Stimulated activated CD4-positive, alpha-beta T cell treated with anti-CD3 and anti-CD28 coated beads, Interleukin-2, amount 100 ng/mL, for 4 hours (primary cell): ENCODE measurements at places on chromosomes 3 and 15.

GRCh38 chr3:17087509-17087908 lies 202.8 kb downstream of the PLCL2 start:
- DNase-seq = no peak

- DNase-seq = no peak
Measured at GRCh38 chr15:20368974-20369373, 172.6 kb downstream of the GOLGA6L6 start.

- no peak for DNase-seq
Measured at GRCh38 chr3:171282041-171282440, 178.2 kb downstream of the TNIK start.

GRCh38 chr15:36878684-36879262 lies 221.6 kb downstream of the MEIS2 start:
- no peak for DNase-seq

DNA sequence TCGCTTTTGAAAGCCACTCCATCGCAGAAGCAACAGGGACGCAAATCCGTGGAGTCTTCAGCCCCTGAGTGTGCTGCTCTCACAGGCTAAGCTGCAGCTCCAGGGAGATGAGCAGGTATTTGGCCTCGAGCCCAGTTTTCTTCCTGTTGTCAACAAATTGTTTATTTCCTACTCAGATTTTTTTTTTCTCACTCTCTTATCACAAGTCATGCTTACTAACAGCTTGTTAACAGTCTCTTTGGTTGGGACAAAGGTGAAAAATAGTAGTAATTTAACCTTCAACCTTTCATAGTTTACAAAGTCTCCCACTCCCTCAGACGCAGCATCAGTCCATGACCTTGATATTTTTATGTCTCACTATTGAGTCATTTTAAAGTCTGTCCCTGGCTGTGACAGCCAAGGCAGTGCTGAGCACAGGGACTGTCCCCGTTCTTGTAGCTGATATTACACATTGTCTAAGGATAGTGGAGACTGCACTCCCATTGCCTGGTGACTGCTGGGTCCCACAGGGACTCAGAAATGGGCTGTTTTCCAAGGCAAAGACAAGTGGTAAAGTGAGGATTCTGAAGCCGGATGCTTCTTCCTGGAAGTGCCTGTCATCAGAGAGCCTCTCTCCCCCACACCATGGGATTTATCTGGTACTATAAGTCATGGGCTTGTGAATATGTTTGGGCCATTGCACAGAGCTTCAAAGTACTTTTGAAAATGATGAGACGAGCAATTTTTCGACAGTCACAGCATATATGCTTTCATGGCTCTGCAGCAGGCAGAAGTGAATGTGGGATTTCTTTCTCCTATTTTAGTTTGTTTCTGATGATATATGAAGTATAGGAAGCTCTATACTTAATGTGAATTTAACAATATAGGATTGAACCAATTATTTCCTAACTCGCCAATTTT lies 59.8 kb upstream of the UNC13C start:
- DNase-seq = no peak

DNA sequence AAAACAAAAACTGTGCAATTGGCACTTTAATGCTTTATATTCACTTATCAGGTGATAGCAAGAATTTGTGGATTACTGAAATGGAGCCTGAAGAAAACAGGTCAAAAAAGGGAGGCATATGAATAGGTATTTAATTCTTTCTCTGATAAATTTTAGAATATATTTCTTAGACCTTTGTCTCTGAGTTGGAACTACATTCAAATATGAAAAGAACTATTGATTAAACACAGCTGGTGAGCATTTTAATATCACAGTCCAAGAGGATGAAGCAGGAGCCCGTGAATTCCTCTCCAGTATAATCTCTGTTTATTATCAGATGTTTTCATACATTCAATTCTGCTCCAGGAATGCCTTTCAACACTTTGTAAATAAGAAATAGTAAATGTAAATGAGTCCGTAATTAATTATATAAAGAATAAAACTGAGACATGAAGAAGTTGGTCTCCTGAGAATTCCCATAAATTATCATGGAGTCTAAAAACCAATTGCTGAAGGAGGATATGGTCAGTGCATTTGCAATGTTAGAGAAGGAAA lies 86.3 kb upstream of the ARHGEF26 start:
- DNase-seq = no peak

DNA sequence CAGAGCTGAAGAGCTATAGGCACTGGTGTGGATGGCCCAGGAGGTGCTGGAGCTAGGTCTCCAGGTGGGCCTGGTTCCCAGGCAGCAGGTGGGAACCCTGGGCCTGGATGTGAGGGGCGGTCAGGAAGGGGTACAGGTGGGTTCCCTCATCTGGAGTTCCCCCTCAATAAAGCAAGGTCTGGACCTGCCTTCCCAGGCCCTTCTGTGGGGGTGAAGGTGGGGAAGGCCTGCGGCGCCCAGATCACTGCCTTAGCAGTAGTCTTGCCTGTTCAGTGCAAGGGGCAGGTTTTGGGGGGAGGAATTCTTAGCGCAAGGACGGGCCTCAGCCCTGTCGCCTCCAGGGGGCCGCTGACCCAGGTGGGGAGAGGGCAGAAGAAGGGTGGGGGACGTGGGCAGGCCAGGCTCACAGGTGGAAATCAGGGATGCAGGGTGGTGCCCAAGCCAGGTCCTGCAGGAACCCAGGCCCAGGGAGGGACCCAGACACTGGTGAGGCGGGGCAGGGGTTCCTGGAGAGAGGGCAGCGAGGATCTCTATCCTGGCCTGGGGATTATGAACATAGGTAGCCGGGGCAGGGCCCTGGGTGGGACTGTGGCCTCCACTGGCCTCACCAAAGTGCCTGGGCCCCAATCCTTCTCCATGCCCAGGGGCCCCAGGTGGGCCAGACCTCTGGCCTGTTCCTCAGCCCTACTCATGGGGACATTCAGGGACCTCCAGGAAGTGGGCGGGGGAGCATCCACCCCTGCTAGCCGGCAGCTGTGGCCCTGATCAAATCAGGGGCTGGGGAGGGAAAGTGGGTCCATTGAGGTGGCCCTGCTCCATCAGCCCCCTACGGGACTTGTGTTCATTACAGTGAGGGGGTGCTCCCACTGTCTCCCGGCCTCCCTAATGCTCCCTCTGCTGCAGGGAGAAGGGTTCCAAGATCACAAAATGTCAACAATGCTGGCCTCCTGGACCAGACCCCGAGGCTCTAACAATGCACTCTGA lies 25.3 kb downstream of the HDAC11 start:
- no peak for DNase-seq
